Fibroblast of lung (primary cell): ENCODE measurements at places on chromosomes 4 and X. TPM values are rescaled to one million over a fixed set of nuclear protein-coding genes. Genes with fewer than 3 reads are reported as not detected.

ARHGEF38 gene
- not detected in 2 replicates for total RNA-seq

CD38 gene
- total RNA-seq, result under 0.01 TPM in 1 of 2 replicates, not detected in the other

ARAP2 gene
- 2.3 and 3.0 TPM in 2 replicates for total RNA-seq

GNL3L gene
- total RNA-seq, result 17.3 and 18.7 TPM in 2 replicates

STOX2 gene
- 0.66 and 0.77 TPM in 2 replicates for total RNA-seq

FSTL5 gene
- 0.33 TPM in 1 of 2 replicates, not detected in the other for total RNA-seq

SYTL4 gene
- 4.6 and 8.8 TPM in 2 replicates for total RNA-seq

TBC1D8B gene
- 5.4 and 9.1 TPM in 2 replicates for total RNA-seq
